ENCODE measurements at places on chromosomes 6 and 20.

GRCh38 chr6:33984466-33985312 is 161.2 kb downstream of the GRM4 start:
- DNase-seq = no peak

DNA sequence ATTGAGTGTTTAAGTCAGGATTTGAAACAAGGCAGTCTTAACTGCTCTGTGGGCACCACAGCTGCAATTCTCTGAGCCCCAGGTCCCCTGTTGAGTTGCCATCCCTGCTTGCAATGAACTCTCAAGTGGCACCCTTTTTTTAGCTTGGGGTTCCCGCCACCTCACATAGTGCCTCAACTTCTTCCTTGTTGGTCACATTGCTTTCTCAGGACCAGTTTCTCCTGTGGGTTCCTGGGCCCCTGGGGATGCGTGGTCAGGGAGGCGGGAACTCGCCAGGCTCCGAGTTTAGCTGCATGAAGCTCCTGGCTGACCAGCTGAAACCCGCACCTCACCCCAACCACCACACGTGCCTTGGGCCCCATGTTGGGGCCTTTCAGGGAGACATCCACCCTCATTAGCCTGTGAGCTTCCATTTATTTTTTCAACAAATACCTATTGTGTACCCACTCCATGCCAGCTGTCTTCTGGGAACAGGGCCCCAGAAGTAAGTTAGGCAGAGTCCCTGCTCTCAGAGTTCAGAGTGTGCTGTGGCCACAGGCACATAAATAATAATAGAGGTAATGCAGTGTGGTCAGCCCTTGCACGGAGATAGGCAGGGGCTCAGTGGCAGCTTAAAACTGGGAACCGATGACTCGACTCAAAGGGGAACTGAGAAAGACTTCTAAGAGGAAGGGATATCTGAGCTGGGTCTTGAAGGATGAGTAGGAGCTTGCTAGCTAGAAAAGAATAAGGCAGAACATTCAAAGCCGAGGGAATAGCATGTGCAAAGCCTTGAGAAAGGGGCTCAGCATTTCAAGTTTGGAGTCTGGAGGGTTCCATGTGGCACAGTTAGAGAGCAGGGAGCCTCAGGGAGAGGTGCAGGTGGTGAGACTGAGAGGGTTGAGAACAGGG is 33.9 kb upstream of the FAM83D start:
- no peak for DNase-seq

DNA sequence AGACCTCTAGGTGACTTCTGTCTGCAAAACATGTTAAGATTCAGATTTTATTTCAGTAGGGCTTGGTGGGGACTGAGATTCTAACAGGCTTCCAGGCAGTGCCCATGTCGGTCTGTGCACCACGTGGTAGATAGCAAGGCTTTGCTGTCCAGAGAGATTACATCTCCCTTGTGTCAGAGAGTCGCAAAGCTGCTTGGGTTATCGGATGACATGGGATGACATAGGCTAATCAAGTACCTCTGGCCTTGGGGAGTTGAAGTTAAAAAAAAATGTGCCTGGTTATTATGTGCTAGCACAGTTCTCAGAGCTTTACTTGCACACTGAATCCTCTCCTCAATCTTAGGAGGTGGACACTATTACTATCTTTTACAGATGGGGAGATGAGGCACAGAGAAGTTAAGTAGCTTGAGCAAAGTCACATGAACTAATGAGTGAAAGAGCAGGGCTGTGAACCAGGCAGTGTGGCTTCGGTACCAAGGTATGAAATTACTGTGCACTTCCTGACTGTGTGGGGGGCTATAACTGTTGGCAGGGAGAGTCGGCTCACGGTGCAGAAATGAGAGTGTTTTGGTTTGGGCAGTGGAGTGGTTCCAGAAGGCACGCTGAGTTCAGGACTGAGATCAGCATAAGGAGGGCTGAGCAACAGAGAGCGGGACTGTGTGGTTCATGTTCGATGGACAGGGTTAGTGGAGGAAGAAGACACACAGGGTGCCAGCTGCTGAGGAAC is 41.1 kb downstream of the FARS2 start:
- DNase-seq = no peak

DNA sequence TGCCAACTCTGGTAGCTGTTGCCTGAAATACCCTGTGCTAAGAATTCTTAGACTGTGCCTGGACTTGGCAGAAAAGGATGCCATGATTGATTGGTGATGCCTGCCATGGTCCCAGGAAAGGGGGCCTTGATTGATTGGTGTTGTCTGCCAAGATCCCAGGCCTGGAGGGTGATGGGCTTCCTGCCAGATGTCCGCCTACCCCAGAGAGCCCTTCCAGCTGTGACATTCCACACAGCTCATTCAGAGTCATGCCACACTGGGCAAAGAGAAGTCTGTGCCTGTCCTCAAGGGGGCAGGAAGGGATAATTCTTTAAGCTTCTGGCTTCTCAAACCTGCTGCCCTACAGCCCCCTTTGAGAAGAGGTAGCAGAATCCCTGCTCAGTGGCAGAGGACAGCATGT is 24.6 kb downstream of the RIMS4 start:
- no peak for DNase-seq

GRCh38 chr20:18056174-18057100 is 1.3 kb downstream of the OVOL2 start:
- peak; percentile 39 for DNase-seq

DNA sequence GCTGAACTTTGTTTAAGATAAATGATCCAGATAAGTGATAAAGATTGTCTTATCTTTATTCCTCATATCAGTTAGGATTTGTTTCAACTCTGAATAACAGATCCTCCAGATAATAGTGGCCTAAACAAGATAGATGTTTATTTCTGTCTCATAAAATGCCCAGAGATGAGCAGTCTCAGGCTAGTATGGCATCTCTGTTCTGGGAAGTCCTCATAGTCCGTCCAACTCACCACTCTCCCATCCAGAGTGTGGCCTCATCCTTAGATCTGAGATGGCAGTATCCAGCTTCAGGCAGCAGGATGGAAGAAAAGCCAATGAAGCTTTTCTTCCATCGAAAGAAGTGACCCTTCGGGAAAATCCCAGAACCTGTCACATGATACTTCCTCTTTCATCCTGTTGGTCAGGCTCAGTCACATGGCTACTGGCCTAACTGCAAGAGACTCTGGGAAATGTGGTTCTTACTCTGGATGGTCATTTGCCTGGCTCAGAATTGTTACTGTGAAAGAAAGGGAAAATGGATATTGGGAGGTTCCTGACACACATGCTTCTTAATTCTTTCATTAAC is 29.4 kb upstream of the TAGAP start:
- no peak for DNase-seq

DNA sequence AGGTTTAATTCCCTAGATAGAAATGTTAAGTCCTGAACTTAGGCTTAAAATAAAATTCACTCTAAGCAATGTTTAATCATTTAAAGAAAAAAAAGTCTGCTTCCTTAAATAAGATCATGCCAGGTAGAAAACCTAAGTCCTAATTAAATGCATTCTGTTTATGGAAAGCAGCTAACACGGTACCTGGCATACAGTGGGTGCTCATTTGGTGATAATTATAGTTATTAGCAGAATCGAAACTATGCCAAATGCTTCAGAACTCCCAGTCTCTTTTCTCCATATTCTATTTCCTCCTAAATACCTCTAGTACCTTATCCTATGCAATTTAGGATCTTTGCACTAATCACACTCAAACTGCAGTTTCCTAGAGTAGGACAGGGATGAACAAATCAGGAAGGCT is 331.8 kb downstream of the EPHA7 start:
- no peak for DNase-seq

- no peak for DNase-seq
Measured at GRCh38 chr6:6834356-6835222, 246.1 kb downstream of the LY86 start.

DNA sequence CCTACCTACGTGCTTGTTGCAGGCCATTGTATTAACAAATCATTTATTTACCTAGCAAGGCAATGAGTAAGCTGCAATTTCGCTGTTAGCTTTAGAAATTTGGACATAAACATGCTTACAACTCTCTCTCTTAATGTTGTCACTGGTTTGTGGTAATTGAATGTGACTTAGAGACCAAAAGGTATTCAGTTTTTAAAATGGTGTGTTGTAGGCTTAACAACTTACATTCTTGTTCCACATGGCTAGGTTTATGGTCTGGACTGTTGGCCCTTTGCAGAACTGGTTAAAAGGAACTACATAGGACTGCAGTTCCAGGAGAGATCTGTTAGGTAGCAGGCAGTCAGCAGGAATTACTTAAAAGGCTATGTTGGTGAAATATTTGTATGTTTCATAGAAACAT is 10.3 kb upstream of the CTAGE9 start:
- DNase-seq = no peak

DNA sequence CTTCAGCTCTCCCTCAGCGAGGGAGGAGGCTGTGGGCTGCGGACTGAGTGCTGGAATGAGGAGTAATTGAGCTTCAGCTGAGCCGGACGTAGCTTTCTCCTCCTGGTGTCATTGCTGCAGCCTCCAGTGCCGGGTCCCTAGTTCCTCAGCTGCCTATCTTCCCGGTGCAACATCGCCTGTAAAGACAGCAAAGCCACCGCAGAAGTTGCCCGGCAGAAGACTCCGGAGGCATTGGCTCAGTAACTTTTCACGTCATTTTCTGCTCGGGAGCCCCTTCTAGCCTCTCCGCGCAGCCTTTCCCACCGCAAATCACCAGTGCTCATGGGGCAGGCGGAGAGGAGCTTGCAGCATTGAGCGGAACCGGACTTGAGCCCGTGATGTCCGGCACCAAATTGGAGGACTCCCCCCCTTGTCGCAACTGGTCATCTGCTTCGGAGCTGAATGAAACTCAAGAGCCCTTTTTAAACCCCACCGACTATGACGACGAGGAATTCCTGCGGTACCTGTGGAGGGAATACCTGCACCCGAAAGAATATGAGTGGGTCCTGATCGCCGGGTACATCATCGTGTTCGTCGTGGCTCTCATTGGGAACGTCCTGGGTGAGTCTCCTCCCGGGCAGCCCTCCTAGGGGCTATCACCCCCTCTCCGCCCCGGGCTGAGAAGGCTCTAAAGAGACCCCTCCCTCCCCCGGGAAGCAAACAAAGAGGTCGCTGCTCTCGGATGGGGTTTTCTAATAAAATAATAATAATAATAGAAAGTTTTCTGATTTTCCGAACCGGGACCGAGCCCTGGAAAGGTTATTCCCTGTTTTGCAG is at the start of gene HCRTR2:
Gene HCRTR2 (plus strand): TSS at position 305 of the 816 bp plus-strand sequence. CDS start 73 bp downstream, at position 378.
- DNase-seq = no peak

DNA sequence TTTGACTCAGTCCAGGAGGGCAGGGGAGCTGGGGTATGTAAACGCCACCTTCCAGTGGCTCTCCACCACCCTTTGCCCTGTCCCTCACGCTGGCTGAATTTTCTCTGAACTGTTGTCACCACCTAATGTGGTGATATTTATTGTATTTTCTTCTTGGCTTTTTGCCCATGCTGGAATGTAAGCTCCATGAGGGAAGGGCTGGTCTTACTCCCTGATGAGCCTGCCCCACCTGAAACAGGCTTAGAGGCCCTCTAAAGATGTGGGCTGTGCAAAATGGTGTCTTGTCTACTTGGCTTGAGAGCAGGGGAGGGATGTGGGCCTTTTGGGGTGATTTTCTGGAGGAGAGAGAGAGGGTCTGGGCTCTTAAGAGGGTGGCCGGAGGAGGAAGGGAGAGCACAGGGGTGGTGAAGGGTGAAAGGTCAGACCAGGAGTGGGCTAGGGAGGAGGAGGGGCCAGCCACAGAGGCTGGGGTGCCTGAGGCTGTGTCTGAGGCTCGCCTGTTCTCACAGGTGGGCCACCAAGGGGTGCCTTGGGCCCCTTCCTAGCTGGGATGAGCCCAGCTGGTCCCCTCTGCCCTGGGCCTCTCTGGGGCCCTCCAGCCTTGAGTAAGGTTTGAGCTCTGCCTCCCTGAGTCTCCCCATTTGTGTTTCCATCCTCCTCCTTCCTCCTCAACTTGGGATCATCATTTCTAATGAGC is 37.3 kb downstream of the SPDEF start:
- no peak for DNase-seq

GRCh38 chr20:38034961-38035360 is 1.4 kb downstream of the RPRD1B start:
- no peak for DNase-seq

DNA sequence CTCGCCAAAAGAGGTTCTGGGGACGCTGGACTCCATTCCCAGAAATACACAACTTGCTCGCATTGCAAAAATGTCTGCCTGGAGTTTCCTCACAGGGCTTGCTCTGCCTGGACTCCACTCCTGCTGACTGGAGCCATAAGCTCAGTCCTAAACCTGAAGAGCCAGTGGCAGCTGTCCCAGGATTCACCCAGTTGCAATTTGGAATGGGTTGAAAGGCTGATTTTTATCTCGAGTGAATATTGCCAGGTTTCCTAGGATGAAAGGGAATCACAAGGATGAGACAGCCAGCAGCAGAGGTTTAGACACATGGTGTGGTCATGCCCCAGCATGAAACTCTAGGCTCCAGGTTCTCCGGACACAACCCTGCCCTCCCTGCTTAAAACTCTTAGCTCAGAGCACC is 223.3 kb downstream of the BMP7 start:
- DNase-seq = no peak

DNA sequence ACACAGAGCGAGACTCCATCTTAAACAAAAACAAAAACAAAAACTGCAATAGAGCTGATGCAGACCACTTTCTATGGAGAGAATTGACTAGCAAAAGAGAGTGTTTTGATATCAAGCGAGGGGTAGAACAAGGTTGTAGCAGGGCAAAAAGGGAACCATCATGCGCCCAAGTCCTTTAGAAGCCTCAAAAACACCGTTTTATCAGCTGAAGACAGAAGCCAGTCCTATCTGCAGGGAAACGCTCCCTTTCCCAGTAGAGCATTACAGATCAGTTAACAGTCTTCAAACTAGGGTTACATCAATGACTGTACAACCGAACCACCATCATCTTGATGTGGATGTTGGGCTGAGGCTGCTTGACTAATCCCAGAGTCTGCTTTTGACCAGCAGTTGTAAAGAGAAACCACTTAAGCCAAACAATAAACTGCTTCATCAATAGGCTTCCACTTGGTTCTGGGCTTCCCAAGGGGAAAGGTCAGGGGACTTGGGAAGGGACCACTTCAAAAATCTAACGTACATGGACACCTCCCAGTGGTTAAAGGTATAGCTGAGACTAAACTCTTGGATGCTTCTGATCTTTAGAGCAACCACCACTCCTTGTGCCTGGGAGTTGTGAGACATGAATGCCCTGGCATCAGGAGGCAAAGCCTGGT is 59.6 kb upstream of the SPDEF start:
- no peak for DNase-seq

GRCh38 chr20:48769069-48769983 is 58.5 kb downstream of the PREX1 start:
- no peak for DNase-seq

- no peak for DNase-seq
Measured at GRCh38 chr6:44113414-44113813, 13.8 kb downstream of the MRPL14 start.

DNA sequence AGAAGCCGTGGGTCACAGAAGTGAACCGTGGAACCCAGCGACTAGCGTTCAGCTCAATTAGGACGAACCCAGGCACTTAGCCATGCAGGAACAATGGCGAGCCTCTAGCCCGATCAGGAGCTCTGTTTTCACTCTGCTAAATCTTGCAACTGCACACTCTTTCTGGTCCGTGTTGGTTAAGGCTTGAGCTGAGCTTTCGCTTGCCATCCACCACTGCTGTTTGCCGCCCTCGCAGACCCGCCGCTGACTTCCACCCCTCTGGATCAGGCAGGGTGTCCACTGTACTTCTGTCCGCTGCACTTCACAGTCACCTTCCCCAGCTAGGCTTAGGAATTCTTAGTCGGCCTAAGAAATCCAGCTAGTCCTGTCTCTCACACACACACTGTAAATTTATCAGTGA is 25.7 kb upstream of the SLC32A1 start:
- DNase-seq = no peak

- DNase-seq = no peak
Measured at GRCh38 chr20:22949331-22950109, 85.6 kb upstream of the SSTR4 start.
